Activated naive CD4-positive, alpha-beta T cell treated with Interleukin-2 at 50 U/mL for 16 hours (primary cell): ENCODE measurements at places on chromosomes 5 and 9.

- DNase-seq = no peak
Measured at GRCh38 chr9:15909297-15909696, 356.5 kb downstream of the CCDC171 start.

GRCh38 chr9:86943201-86944113 lies 3.8 kb downstream of the GAS1 start:
- no peak for DNase-seq

DNA sequence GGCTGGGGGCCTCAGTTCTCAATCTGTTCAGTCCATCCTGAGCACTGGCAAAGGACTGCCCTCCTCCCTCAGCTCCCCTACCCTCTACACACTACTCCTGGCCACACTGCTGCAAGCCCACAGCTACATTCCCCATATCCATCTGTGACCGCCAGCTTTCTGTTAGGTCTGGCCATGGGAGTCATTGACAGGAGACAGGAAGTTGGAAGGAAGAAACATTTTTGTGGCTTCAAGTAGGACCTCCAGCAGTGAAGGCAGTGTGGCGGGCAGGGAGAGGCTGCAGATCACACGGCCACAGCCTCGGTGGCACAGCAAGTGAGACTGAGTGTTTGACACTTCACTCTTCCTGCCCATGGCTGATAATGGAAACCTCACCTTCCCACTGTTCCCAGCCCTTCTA lies 55.9 kb downstream of the SECISBP2 start:
- no peak for DNase-seq

- no peak for DNase-seq
Measured at GRCh38 chr5:78591972-78592700, 56.4 kb downstream of the LHFPL2 start.

GRCh38 chr5:95861221-95861863 lies 38.8 kb upstream of the GLRX start:
- no peak for DNase-seq

DNA sequence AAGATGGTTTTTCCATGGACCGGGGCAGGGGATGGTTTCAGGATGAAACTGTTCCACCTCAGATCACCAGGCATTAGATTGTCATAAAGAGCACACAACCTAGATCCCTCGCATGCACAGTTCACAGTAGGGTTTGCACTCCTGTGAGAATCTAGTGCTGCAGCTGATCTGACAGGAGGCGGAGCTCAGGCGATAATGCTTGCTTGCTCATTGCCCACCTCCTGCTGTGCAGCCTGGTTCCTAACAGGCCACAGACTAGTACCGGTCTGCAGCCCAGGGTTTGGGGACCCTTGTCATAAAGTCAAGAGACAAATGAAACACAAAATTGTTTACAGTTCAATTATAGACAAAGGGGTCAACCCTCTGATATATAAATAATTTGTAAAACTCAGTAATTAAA lies 101.7 kb downstream of the RANBP17 start:
- no peak for DNase-seq

DNA sequence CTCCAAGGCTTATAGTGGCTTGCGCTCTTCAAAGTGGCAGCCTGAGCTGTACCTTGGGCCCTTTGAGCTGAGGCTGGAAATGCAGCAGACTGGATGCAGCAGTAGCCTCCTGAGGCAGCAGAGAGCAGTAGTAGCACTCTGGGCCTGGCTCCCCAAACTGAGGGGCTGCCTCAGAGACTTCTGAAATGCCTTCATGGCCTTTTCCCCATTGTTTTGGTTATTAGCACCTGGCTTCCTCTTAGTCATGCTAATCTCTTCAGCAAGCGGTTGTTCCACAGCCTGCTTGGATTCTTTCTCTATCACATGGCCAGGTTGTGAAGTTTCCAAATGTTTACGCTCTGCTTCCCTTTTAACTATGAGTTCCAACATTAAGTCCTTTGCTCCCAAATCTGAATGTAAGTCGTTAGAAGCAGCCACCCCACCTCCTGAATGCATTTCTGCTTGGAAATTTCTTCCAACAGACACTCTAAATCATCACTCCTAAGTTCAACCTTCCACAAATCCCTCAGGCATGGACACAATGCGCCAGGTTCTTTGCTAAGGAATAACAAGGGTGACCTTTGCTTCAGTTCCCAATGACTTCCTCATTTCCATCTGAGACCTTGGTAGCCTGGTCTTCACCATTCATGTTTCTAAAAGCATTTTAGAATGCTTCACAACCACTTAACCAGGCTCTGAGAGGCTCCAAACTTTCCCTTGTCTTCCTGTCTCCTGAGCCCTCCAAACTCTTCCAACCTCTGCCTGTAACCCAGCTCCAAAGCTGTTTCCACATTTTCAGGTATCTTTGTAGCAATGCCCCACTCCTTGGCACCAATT lies 145.8 kb downstream of the ZDHHC21 start:
- DNase-seq = no peak

GRCh38 chr5:150780187-150780692 lies 1.7 kb downstream of the SMIM3 start:
- peak; percentile 16 for DNase-seq

DNA sequence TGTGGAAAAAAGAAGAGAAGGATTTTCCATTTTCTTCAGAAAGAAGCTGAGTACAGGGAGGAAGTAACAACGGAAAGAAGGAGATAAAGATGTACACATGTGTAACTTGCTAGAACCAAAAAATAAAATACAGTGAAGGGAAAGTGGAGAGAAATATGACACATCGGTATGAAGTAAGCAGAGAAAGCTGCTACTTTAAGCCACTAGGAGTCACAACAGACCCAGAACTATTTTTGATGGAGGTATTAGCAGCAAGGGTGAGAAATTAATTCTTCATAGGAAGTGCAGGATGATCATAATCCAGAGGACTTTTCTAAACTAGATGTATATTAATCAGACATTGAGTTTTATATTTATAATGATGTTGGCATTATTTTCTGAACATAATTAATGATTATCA lies 88.5 kb downstream of the FAM174A start:
- DNase-seq = no peak

- DNase-seq = no peak
Measured at GRCh38 chr9:103188781-103189350, 193.7 kb downstream of the CYLC2 start.

DNA sequence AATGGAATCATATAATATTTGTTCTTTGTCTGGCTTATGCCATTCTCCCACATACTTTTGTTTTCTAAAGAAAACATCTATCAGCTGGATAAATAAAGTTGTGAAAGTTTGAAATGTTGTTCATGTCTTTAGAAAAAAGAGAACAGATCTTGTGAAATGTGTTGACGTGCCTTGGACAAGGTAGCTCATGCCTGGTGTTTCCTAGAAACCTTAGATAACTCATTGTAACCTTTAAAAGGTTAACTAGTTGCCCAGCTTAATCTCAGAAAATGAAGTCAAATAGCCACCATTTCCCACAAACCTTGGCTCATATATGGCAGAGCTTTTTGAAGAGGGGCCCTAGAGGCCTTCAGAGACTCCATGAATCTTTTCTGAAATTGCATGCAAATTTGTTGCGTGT lies 15.3 kb downstream of the CDO1 start:
- no peak for DNase-seq

- DNase-seq = peak; percentile 83
Measured at GRCh38 chr5:154189819-154190594, 526 bp upstream of the GALNT10 start.

- DNase-seq = no peak
Measured at GRCh38 chr5:80757290-80757689, 102.5 kb upstream of the DHFR start.
